ENCODE measurements at places on chromosomes 1 and 21.

- DNase-seq = no peak
Observed at GRCh38 chr1:4697801-4698200, 43.4 kb downstream of the AJAP1 start.

DNA sequence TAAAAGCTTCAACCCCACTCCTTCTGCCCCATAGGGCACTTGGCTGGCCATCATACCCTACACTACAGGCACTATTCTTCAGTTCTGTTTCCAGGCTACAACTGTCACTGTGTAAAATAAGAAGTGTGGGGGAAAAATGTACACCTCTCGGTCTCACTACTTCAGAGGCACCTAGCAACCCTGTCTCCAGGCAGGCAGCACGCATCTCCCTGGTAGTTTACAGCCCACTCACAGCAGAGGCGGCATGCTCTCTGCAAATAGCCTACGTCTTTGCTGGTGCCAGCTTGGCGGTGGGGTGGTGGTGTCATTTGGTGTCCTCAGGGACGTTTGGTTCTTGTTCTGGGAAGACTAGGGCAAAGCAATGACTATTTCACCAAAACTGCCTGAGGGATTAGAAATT is 48.2 kb upstream of the BTG3 start:
- no peak for DNase-seq

GRCh38 chr1:10186331-10187025 is 23.9 kb upstream of the KIF1B start:
- DNase-seq = no peak

DNA sequence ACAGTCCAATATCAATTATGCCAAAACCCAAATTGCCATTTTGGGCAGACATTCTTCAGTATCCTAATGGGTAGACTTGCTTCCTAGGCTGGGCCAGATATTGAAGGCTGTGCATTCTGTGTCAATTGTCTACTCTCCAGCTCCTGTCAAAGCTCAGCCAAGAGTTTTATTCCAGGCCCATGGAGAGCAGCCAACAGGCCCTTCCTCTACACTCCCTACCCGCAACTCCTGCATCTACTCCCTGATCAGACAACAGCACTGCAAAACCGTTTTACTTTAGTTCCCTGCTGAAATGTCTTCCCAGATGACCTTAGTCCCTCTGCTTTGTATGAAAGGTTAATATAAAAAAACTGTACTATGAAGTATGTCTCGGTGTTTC is 6.6 kb upstream of the ADORA3 start:
- no peak for DNase-seq

DNA sequence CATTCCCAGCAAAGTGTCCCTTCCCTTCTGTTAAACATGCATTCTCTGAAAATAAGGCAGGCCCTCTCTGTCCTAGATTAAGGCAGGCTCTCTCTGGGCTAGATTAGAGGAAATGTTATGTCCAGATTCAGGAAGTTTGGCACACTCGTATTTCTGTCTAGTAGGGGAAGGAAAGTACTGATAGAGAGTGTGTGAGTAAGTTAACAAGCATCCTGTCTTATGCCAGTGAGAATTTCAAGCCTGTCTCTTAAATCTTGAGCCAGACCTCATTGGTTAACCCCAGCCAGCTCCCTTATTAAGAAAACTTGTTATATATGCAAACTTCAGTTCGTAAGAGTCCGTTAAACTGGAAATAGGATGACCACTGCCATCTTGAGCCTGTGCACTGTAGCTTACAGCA is 31.6 kb downstream of the IGSF5 start:
- no peak for DNase-seq

DNA sequence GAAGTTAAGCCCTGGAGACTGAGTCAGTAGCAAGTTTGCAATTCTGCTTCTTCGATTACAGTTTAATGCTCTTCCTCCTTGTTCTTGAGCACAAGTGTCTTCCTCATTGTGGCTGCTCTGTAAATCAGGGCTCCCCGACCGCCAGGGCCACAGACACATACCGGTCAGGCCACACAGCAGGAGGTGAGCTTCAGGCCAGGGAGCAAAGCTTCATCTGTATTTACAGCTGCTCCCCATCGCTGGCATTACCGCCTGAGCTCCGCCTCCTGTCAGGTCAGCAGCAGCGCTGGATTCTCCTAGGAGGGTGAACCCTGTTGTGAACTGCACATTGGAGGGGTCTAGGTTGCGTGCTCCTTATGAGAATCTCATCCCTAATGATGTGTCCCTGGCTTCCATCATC is 1.7 kb upstream of the TRAPPC10 start:
- no peak for DNase-seq

- DNase-seq = peak; percentile 34
Observed at GRCh38 chr1:147579532-147579931, 38.2 kb downstream of the BCL9 start.

- no peak for DNase-seq
Observed at GRCh38 chr21:25756190-25756932, 21.6 kb downstream of the GABPA start.

- DNase-seq = no peak
Observed at GRCh38 chr1:20187103-20187812, 940 bp upstream of the PLA2G2C start.

DNA sequence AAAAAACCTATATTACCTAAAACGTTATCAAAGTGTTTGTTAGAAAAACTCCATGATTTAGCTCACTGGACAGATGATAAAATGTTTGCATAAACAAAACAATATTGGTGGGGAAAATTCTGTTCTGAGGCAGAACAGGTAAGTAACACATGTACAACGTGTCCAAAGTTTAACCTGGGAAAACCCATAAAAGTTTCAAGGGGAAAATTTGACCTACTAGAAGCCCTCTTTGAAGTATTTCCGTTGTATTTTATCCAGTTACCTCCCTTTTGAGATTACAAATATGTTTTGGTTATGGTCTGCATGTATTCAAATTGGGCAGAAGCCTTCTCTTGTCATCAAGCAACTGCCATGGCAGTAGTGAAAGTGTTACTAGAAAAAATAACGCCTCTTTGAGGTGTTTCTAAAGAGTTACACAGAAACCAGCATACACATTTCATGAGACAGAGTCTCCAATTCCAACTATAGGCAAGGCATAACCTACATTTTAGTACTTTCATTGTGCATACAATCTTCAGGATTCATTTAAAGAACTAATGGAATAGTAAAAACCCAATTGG is 58.0 kb upstream of the PDC start:
- no peak for DNase-seq

DNA sequence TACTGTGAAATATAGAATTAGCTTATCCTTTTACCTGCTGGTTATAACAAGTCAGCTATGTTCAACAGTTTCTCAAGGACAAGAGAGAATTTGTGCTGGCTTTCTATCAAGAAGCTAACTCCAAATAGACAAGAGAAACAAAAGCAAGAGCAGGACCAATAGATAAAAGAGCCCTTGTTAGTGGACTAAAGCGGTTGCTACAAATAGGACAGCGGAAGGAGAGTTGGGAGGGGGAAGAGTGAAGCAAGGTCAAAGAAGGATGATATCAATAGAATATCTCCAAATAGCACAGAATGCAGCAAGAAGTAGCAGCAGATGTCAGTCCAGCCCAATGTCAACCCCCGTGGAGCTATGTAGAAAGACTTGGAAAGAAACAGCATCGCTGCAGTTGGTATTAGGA is 53.0 kb upstream of the AKT3 start:
- DNase-seq = no peak

GRCh38 chr1:229273507-229274232 is 2.8 kb downstream of the RAB4A start:
- DNase-seq = no peak

GRCh38 chr1:69510026-69510425 is 57.7 kb upstream of the LRRC7 start:
- no peak for DNase-seq

DNA sequence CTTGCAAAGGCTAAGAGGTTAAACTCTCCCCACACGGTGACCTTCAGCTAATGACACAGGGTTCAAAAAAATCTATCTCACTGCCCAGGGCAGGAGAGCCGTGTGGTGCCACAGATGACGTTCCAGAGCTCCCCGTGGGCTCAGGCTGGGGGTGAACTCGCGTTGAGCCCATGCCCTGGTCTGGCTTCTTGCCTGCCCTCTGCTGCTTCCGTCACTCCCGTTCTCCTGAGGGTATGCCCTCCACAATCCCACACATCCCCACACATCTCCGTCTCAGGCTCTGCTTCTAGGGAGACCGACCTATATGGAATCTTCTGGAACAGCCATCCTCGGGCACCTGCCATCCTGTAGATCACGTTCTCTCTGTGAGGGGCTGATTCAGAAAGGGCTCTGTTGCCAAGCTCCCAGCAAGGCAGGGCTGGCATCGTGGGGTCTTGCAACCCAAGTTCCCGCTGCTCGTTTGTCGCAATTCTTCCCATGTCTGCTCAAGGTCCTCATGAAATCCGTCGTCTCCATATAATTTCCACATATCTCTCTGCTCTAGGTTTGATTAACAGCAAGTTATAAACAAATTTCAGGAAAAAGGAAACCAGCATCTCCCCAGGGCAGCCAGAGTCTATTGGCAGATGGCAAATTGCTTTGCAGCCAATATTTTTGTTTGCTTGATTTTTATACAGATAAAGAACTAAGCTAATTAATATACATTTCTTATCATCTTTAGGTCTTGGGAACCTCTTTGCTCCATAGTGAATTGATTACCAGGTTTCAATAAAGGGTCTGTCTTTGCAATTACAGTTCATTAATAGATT is 278.2 kb downstream of the PTPRU start:
- no peak for DNase-seq

GRCh38 chr1:234699795-234700665 is 90.1 kb upstream of the IRF2BP2 start:
- DNase-seq = peak; percentile 56

- DNase-seq = no peak
Observed at GRCh38 chr1:119409731-119410130, 5.2 kb upstream of the HSD3B2 start.

DNA sequence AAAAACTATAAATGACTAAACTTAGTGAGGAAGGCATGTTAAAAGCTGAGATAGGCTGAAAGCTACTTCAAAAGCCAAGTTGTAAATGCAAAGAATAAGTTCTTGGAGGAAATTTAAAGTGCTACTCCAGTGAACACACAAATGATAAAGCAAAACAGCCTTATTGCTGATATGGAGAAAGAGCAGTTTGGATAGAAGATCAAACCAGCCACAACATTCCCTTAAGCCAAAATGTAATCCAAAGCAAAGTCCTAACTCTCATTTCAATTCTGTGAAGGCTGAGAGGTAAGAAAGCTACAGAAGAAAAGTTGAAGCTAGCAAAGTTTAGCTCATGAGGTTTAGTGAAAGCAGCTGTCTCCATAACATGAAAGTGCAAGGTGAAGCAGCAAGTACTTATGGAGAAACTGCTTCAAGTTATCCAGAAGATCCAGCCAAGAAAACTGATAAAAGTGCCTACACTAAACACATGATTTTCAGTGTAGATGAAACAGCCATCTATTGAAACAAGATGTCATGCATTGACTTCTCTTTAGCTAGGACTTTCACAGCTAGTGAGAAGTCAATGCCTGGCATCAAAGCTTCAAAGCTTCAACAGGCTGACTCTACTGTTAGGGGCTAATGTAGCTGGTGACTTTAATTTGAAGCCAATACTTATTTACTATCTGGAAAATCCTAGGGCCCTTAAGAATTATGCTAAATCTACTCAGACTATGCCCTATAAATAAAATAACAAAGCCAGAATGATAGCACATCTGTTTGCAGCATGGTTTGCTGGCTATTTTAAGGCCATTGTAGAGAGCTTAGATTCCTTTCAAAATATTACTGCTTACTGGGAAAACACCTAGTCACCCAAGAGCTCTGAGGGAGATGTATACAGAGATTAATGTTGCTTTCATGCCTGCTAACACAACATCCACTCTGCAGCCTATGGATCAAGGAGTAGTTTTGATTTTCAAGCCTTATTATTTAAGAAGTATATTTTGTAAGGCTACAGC is 188.6 kb downstream of the EIF4G3 start:
- no peak for DNase-seq

Data from HEK293T (cell line).